ENCODE measurements at places on chromosomes 11 and 22.
A peak's percentile ranks its signal among the peaks of the same experiment; 100 is the strongest.

- no peak for DNase-seq
These were observed 3.4 kb upstream of the RBM4B start for GRCh38 chr11:66680966-66681645.

- DNase-seq = no peak
These were observed 21.6 kb downstream of the ASPHD2 start for GRCh38 chr22:26450453-26451185.

DNA sequence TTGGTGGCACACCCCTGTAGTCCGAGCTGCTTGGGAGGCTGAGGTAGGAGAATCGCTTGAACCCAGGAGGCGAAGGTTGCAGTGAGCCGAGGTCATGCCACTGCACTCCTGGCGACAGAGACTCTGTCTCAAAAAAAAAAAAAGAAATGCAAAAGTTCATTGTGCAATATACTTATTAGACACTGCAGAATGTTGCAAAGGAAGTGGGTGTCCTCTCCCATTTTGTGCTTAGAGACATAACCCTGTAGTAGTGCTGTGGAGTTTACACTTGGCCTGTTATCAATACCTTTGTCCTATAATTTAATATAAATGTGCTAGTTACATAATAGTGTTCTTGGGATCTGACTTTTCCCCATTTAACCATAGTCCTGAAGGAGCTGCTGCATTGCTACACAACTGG is 9.4 kb downstream of the BCL2L13 start:
- no peak for DNase-seq

- DNase-seq = no peak
These were observed 264.7 kb upstream of the CCDC179 start for GRCh38 chr11:23124996-23125395.

- no peak for DNase-seq
These were observed 86.7 kb downstream of the ALX4 start for GRCh38 chr11:44223238-44223637.

DNA sequence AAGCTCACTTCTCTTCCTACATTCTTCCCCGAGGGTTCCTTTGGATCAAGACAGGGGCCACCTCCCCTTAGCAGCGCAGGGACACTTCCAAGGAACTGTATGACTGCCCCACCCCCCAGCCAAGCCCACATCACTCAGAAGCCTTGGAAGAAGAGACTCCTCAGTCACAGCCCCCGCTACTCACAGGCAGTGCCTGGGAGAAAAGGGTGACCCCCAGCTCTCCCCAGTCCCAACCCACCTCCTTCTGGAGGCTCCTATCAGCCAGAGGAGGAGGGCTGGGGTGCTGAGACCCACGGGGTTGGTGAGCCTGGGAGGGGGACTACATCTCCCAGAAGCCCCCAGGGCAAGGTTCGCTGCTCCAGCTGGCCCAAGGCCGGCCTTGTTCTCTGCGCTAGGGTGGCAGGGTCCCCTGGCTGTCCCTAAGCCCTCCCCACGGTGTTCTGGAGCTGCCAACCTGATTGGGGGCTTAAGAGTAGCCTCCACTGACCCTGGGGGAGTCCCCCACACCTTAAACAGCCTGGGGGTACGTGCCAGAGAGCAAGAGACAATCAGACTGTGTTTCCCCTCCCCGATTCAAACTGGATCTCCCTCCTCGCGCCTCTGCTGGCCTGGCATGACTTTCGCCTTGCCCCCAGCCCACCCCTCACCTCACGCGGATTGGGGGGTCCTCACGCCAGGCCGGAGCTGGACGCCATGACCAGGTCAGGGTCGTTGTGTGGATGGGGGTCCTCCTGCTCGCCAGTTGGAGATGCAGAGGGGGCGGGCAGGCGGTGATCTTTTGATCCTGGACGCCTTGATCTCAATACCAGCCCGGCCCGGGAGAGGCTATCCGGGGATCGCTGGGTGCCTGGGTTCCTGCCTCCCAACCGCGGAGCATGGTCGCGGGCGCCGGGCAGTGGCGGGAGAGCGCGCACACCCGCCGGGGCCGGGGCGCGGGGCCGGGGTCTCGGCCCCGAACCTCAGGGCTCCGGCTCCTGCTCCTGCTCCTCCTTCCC is 838 bp downstream of the BCL9L start:
- DNase-seq = peak; percentile 34

- DNase-seq = no peak
These were observed 38.1 kb upstream of the OPCML start for GRCh38 chr11:133570376-133570775.

DNA sequence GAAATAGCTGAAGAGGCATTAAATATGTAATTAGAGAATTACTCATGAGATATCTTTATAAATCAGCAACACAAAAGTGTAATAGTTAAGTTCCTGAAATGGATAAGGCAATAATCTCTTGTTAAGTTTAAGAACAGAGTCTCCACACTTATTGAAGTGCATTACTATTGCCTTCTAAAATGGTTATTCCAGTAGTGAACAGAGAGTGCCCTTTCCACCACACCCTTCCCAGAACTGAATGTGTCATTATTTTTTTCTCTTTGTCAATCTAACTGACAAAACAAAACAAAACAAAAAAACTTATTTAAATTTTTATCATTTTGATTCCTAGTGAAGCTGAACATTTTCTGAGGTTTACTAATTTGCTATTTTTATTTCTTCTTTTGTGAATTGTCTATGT is 9.2 kb upstream of the PRRG4 start:
- no peak for DNase-seq

GRCh38 chr11:44943118-44943517 is 7.6 kb downstream of the TP53I11 start:
- peak; percentile 7 for DNase-seq

DNA sequence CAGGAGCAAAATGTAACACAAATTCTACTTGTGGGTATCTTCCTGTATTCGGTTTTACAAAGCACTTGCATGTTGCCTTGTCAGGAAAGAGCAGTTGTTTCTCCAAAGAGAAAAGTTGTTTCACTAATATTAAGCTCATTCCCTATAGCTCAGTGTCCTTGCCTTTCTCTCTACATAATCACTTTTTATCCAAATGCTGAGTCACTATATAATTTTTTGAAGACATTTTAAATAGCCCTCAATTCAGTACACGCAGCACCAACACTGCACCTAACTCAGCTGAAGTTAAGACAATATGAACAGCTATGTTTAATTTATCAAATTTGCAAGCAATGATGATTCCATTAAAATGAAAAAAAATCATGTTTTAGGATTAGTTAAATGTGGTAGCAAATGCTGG is 14.5 kb upstream of the MRTFA start:
- DNase-seq = no peak

GRCh38 chr11:129115652-129116586 is 76.2 kb downstream of the ARHGAP32 start:
- DNase-seq = no peak

DNA sequence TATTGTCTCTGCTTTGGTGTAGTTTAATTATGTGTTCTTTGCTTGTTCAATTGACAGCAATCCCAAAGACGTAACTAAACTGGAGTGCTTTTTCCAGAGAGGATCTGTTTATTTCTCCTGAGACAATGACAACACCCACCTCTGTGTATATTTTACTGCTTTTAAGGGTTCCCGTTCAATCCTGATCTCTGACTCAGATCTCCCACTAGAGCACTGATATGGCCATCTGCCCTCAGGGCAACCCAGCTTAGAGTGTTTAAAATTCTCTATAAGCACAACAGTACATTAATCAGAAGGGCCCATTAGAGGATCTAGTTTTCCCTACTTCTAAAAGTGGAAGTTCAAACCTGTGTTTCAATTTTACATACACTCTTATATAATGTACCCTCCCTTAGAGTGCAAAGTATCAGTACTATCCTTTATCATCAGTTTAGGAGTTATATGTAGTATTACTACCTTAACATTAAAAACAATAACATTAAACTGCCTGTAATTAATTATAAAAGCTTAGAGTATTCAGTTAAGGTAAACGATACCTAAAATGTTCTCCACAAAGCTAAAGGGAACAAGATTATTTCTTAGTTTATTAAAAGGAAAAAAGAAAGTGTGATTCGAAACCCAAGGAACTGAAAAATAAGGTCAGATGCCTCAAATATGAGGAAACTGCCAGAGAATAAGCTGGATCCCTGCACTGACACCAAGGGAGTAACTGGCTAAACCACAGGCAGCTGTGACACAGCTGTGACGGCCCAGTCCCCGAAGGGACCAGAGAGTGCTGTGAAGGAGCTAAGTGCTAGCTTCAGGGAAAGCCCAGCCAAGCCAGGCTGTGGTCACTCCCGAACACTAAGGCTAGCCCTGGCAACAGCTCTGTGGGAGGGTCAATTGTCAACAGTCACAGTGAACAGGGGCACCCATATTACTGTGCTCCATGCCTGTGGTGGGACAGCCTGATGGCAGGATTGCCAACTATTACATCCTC is 15.2 kb downstream of the UFD1 start:
- DNase-seq = no peak

- DNase-seq = no peak
These were observed 34.9 kb upstream of the MYEOV start for GRCh38 chr11:69259096-69259495.

- no peak for DNase-seq
These were observed 166.6 kb downstream of the COMMD9 start for GRCh38 chr11:36122671-36123070.

All from CD4-positive, alpha-beta T cell treated with Interleukin-4 for 4 hours (primary cell).